ENCODE measurements at places on chromosomes 2 and 18.

GRCh38 chr2:134782792-134783191 is 55.6 kb upstream of the ACMSD start:
- no peaks in the 10 kb centered on the region for H3K4me1 ChIP-seq
- H3K27ac ChIP-seq, result no peak overlapping the region
- no peaks in the 10 kb centered on the region for H3K36me3 ChIP-seq
- no peak overlapping the region for H3K4me3 ChIP-seq
- H3K27me3 ChIP-seq, result no peaks in the 10 kb centered on the region
- peak; percentile 45 for DNase-seq

DNA sequence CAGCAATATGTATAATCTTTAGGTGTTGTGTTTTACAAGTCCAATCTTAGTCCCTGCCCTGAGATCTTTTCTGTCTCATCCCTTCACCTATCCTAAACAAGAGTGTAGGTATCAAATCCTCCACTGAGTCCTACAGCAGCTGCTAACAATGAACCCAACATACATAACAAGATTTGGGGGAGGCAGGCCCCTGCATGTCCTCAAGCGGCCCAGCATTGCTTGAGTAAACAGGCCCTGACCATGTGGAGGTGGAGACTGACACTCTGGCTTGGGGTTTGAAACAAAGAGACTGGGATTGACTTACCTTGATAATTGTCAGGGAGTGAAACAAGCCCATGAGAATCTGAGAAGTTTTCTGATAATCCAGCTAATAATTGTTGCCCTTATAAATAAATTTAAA is 213.4 kb downstream of the STK39 start:
- no peak overlapping the region for H3K4me3 ChIP-seq
- no peaks in the 10 kb centered on the region for H3K27me3 ChIP-seq
- H3K4me1 ChIP-seq, result peaks cover 16% of the 10 kb centered on the region

DNA sequence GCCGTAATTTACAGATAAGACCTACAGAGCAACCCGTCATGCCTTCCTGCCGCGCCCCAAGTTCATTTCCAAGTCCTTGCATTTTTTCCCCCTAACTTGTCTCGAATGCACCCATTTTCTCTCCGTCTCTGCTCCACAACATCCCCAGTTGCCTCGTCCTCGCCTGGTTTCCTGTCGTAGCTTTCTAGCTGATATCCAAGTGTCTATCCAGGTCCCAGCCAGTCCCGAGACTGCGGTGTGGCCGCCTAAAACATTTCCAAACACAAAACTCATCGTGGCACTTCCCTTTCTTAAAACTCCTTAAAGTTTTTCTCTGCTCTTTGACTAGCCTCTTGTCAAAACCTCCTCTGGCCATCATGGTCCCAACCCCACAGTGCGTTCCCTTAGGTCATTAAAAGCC is 1.2 kb upstream of the BARD1 start:
- peaks cover 7% of the 10 kb centered on the region for H3K4me1 ChIP-seq
- H3K27me3 ChIP-seq, result no peaks in the 10 kb centered on the region
- H3K36me3 ChIP-seq, result 0 out of 2 replicates have a peak, but pooled peaks cover 7% of the 10 kb centered on the region
- no peak for DNase-seq

- H3K4me3 ChIP-seq, result no peak overlapping the region
- no peaks in the 10 kb centered on the region for H3K4me1 ChIP-seq
- H3K36me3 ChIP-seq, result no peaks in the 10 kb centered on the region
- no peak overlapping the region for H3K27ac ChIP-seq
- no peak for DNase-seq
Measured at GRCh38 chr2:50658883-50659282, 373.0 kb downstream of the NRXN1 start.

GRCh38 chr2:223601932-223602666 is at the start of gene SCG2:
SCG2 (minus strand) TSS chr2:223602361; CDS start chr2:223599282, 3,079 bp downstream.
- no peaks in the 10 kb centered on the region for H3K4me1 ChIP-seq
- H3K27ac ChIP-seq, result no peak within 1 kb of the TSS
- H3K36me3 ChIP-seq, result no peaks in the 10 kb centered on the region
- no peak within 1 kb of the TSS for H3K4me3 ChIP-seq
- H3K27me3 ChIP-seq, result no peaks in the 10 kb centered on the region

- no peaks in the 10 kb centered on the region for H3K36me3 ChIP-seq
- H3K27me3 ChIP-seq, result no peaks in the 10 kb centered on the region
- peak; percentile 48 for DNase-seq
- H3K4me3 ChIP-seq, result no peak overlapping the region
- H3K27ac ChIP-seq, result no peak overlapping the region
Measured at GRCh38 chr18:30712383-30712782, 330.2 kb downstream of the DSC3 start.

GRCh38 chr18:79573921-79574491 is 105.6 kb upstream of the CTDP1 start:
- H3K4me1 ChIP-seq, result no peaks in the 10 kb centered on the region
- H3K27ac ChIP-seq, result no peak overlapping the region
- DNase-seq, result no peak
- H3K27me3 ChIP-seq, result no peaks in the 10 kb centered on the region

- DNase-seq, result no peak
- H3K27me3 ChIP-seq, result no peaks in the 10 kb centered on the region
Measured at GRCh38 chr2:235463893-235464292, 29.9 kb upstream of the AGAP1 start.

GRCh38 chr2:17257189-17257909 is 260.9 kb downstream of the RAD51AP2 start:
- no peak for DNase-seq
- no peaks in the 10 kb centered on the region for H3K36me3 ChIP-seq
- H3K4me3 ChIP-seq, result no peak overlapping the region

GRCh38 chr18:76839086-76839794 is 16.9 kb downstream of the ZNF236 start:
- no peak overlapping the region for H3K4me3 ChIP-seq
- no peak overlapping the region for H3K27ac ChIP-seq
- DNase-seq, result no peak
- H3K4me1 ChIP-seq, result no peaks in the 10 kb centered on the region
- H3K36me3 ChIP-seq, result no peaks in the 10 kb centered on the region

- H3K4me3 ChIP-seq, result peak overlapping the region; percentile 37
- H3K4me1 ChIP-seq, result peaks cover 12% of the 10 kb centered on the region
Measured at GRCh38 chr2:191051825-191052778, 38.1 kb upstream of the STAT1 start.

GRCh38 chr2:218284106-218284811 is 8.0 kb downstream of the TMBIM1 start:
- peak overlapping the region; percentile 37 for H3K4me3 ChIP-seq
- H3K4me1 ChIP-seq, result peaks cover 28% of the 10 kb centered on the region
- peak; percentile 91 for DNase-seq

GRCh38 chr18:22701795-22702194 is 231.3 kb upstream of the RBBP8 start:
- no peaks in the 10 kb centered on the region for H3K27me3 ChIP-seq
- no peak overlapping the region for H3K4me3 ChIP-seq
- no peaks in the 10 kb centered on the region for H3K4me1 ChIP-seq
- no peaks in the 10 kb centered on the region for H3K36me3 ChIP-seq
- H3K27ac ChIP-seq, result no peak overlapping the region

DNA sequence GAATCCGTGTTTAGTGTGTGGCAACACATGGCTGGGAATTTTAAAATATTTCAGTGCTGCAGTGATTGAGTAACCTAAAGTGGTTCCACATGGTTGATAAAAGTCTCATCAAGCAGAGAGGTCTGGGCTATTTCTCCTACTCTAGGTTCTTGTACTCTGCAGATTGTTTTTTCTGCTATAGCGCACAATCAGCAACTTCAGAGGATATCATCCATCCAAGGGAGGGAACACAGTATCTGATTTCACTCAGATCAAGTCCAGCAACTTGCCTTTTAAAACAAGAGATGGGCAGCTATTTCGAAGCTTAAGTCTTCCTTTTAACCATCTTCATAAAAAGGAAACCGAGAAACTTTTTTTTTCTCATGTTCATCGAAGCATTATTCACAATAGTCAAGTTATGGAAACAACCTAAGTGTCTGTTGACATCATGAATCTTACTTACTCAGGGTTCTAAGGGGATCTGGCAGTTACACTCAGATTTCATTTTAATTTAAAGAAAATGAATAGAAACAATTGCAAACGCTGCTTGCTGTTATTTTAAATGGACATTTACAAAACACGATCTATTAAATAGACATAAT is 172.7 kb upstream of the TRIB2 start:
- no peaks in the 10 kb centered on the region for H3K4me1 ChIP-seq
- no peaks in the 10 kb centered on the region for H3K36me3 ChIP-seq
- no peaks in the 10 kb centered on the region for H3K27me3 ChIP-seq
- H3K27ac ChIP-seq, result no peak overlapping the region
- no peak overlapping the region for H3K4me3 ChIP-seq

GRCh38 chr2:98761267-98761781 is 30.4 kb upstream of the MGAT4A start:
- H3K4me3 ChIP-seq, result no peak overlapping the region
- H3K36me3 ChIP-seq, result no peaks in the 10 kb centered on the region
- no peaks in the 10 kb centered on the region for H3K4me1 ChIP-seq
- no peak for DNase-seq
- H3K27ac ChIP-seq, result no peak overlapping the region
- no peaks in the 10 kb centered on the region for H3K27me3 ChIP-seq

DNA sequence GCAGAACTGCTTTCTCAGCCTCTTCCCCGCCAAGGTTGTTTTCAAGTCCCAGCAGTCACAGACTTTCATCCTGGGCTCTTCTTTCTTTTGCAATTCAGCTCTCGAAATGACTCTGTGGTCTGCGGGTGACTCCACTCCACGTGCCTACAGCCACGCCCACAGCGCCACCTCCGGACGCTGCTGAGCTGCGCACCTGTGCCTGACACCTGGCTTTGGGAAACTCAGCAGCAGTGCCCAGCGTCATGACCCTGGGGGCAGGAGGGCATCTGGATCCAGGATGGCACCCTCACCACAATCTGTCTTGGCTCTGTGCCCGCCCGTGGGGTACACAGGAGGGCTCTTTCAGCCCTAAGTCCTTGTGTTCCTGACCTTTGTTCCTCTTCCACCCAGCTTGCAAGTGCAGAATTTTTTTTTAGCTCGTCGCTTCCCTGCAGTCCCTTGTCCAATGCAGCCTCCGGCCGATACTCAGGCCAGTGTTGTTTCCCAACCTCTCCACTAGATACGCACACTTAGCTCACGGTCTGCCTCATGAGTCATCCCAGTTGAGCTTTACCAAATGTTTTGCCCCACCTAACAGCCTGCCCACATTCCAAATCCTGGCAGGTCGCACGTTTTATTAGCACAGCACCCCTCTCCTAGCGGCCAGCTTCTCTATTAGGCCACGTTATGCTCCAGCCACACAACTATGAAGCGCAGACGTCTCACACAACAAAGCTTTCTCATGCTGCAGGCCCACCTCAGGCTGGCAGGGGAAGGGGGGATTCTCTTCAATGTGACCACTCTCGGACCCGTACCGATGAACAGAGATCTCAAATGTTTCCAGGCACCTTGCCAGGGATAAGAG is 6.5 kb upstream of the CAPN10 start:
- no peaks in the 10 kb centered on the region for H3K27me3 ChIP-seq
- H3K27ac ChIP-seq, result peak overlapping the region; percentile 99
- no peaks in the 10 kb centered on the region for H3K36me3 ChIP-seq

DNA sequence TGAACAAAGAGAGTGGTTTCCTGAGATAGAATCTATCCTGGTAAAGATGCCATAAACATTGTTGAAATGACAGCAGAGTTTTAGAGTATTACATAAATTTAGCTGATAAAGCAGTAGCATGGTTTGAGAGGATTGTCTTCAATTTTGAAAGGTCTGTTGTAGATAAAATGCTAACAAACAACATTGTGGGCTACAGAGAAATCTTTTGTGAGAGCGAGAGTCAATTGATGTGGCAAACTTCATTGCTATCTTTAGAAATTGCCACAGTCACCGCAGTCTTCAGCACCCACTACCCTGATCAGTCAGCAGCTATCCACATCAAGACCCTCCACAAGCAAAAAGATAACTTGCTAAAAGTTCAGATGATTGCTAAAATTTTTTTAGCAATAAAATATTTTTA is 17.5 kb downstream of the VRK2 start:
- no peak for DNase-seq
- H3K36me3 ChIP-seq, result no peaks in the 10 kb centered on the region
- H3K27me3 ChIP-seq, result no peaks in the 10 kb centered on the region
- no peak overlapping the region for H3K27ac ChIP-seq
- peaks cover 14% of the 10 kb centered on the region for H3K4me1 ChIP-seq

DNA sequence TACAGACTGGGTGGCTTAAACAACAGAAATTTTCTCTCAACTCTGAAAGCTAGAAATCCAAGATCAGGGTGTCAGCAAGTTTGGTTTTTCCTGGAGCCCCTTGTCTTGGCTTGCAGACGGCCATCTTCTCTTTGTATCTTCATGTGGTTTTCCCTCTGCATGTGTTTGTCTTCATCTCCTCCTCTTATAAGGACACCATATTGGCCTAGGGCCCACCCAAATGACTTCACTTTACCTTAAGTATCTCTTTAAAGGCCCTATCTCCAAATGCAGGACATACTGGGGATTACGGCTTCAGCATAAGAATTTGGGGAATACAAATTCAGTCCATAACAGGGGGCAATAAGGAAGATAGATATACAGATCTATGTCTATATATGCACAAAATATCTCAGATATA is 187.9 kb downstream of the MTCL1 start:
- no peaks in the 10 kb centered on the region for H3K4me1 ChIP-seq
- H3K36me3 ChIP-seq, result no peaks in the 10 kb centered on the region

DNA sequence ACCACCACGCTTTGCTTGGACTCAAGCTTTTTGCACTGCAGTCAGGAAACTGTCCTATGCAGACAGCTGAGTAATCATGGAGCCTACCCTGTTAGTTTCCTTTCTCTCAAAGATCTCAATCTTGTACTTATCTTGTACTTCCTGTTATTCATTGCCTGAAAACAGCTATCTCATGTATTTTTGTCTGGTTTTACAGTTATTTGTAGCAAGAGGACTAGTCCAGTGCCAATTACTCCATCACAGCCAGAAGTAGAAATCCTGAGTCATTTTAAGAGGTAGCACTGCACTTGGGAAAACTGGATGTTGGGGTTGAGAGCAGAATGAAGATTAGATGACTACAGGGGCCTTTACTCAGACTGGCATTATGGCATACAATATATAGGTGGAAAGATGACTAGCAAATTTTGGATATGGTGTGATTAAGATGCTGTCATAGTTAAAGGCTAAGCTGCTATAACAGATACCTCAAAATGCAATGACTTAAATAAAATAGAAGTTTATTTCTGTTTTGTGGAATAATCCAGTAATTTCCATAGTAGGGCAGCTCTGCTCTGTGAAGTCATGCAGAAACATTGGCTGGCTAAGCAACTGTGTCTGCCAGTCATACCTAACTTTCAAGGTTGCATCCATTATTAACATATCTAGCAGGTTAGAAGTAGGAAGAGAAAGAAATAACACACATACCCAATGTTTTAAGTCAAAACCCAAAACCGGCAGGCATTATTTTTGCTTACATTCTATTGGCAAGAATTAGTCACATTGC is 21.1 kb upstream of the CHMP3 start:
- H3K4me3 ChIP-seq, result no peak overlapping the region
- H3K4me1 ChIP-seq, result peaks cover 7% of the 10 kb centered on the region
- no peaks in the 10 kb centered on the region for H3K27me3 ChIP-seq
- H3K36me3 ChIP-seq, result no peaks in the 10 kb centered on the region
- DNase-seq, result peak; percentile 69

Data from MM.1S (cell line).